ENCODE measurements at places on chromosomes 3 and 15.

- no peak for DNase-seq
Observed at GRCh38 chr3:106036696-106037095, 167.9 kb upstream of the CBLB start.

DNA sequence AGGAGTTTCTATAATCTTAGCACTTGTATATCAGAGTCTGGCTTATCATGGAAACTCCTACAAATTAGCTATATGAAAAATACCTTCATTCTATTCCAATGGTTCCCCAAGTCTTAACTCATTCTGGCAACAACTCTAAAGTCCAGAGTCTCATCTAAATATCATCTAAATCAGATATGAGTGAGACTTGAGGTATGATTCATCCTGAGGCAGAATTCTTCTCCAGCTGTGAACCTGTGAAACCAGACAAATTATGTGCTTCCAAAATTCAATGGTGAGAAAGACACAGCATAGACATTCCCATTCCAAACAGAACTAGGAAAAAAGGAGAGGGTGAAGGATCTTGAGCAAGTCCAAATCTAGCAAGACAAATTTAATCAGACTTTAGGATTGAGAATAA is 138.8 kb downstream of the THRB start:
- no peak for DNase-seq

DNA sequence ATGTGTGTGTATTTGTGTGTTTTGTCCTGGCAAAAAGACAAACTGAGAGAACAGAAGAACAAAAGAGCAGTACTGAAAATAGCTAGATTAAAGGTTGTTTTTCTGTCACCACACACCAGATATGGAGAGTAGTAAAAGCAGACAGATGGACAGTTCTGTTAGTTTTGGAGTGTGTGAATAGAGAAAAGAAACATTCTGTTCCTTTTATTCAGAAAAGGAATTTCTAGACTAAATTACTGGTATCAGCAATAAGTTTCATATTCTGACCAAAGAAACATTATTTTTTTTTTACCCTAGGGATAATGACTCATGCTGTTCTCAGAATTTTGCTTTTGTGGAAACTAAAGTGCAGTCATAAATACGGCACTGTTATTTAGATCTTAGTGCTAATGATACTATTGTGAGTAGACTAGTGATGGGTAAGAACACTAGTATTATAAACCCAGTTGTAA is 32.9 kb downstream of the PIK3CA start:
- no peak for DNase-seq

- no peak for DNase-seq
Observed at GRCh38 chr3:42101048-42101447, 9.9 kb downstream of the TRAK1 start.

DNA sequence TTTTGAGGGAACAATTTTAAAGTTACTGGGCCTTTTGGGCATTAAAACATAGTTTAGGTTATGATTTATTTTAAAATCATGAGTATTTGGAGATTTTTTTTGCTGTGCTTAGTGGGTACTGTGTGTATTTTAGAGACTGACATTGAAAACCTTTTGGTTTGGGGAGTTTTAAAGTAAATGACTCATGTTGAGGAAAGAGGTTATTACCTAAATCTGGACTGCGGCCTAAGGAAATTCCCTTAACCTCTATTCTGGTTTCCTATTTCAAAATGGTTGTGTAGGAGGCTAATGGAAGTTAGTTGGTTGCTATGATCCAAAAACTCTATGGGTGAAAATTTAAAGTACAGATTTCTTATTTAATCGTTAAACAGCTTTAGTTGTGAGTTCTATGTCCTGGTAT is 57.3 kb upstream of the DPH6 start:
- DNase-seq, result no peak

GRCh38 chr15:40543082-40543481 is 21.8 kb downstream of the CCDC32 start:
- no peak for DNase-seq

DNA sequence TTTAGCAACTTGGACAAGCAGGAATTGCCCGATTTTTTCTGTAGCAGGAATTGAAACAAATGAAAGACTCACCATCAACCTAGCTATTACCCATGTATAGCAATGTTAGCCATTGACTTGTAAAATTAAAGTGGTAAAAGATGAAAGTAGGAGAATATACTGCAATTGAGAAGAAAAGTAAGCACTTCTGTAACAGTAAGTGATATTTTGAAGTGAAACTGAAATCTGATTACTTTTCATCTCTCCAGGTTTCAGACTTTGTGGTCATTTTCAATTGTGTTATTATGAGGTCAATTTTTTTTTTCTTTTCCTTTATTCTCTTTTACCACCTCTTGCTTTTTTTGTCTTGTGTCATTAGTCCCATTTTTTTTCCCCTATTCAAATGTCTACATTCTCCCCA is 1078.2 kb downstream of the ZPLD1 start:
- DNase-seq, result no peak

DNA sequence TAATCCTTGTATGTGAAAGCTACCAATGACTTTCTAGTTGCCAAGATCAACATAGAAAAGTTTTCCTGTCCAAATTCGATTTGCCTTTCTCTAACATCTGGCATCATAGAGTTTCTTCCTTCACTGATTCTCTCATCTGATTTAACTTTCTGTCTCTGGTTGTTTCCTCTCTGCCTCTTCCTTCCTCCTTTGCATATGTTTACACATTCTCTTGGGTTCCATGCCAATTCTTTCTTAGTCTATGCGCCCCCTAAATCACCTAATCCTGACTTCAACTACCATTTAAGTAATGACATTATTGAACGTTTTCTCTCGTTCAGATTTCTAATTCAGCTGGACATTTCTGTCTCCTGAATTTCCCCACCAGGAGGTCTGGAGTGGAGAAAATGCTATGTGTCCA is 561.9 kb upstream of the TGFBR2 start:
- DNase-seq, result no peak

DNA sequence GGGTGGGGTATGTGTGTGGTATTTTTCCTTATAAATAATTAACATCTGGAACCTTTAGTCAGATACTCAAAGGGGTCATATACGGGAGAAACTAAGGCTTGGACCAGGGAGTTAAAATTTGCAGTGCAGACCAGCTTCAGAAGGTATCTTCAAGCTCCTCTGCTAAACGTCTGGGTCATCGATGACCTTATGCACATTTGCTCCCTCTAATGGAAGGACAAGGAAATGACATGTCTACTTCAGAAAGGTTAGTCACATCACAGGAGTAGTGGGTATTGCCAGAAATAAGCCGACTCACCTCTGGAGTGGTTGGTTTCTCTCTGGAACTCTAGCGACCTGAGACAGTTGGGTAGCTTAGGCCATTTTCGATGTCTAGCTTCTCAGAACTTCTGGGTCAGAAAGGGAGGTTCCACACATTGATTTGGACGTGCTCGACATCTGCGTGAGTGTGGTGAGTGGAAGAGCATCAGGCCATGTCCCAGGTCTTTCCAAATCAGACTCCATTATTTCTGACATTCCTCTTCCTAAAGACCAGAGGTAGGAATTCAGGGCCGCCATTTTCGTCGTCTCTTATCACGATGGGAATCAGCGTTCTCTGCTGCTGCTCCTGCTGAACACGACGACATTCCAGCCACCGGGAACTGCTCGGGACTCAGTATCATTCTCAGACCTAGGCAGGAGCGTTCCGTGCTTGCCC is 31.8 kb upstream of the RASA2 start:
- peak; percentile 77 for DNase-seq

DNA sequence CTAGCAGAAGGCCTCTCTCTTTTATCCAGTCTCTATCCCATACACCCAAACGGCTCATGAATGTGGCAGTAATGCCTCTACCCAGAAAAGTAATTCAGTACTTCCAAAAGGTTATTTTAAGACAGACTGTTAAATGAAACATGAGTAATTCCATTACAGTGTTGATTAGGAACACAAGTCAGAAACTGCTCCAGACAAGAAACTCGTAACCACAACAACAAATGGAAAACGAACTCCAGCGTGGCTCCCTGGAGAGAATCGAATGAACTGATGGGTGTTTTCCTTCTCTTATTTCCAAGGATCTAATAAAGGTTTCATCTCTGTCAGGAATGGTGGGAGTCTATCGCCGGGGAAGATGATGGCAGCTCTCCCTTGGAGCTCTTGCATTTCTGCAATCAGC is 228.4 kb downstream of the MAGI1 start:
- no peak for DNase-seq

DNA sequence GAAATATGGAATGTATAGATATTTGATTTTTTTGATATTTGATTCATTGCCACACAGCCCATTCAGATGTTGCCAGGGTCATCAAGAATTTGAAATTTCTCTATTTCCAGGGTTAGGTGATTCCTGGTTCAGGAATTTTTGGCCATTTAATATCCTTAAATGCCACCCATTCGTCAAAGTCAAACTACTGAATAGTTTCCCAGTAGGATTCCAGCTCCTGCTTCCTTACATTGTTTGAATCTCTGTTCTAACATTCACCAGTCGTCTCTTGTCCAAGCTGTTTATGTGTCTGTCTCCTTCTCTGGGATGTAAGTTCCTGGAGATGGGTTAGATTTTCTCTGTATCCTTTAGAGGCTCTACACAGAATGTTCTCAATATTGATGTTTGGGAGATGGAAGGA is 124.9 kb upstream of the TLE3 start:
- DNase-seq, result no peak

GRCh38 chr3:147157631-147158030 is 248.7 kb downstream of the ZIC4 start:
- DNase-seq, result no peak

DNA sequence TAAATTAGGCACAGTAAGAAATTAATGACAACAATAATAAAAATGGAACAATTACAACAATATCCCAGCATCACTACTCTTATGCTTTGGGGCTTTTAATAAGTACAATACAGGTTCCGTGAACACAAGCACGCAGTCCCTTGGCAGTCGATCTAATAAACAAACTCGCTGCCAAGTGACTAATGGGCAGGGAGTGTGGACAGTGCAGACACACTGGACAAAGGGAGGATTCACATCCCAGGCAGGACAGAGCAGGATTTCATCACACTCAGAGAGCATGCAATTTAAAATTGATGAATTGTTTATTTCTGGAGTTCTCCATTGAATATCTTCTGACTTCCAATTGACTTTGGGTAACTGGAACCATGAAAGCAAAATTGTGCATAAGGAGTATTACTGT is 524.1 kb upstream of the CFAP20DC start:
- no peak for DNase-seq

DNA sequence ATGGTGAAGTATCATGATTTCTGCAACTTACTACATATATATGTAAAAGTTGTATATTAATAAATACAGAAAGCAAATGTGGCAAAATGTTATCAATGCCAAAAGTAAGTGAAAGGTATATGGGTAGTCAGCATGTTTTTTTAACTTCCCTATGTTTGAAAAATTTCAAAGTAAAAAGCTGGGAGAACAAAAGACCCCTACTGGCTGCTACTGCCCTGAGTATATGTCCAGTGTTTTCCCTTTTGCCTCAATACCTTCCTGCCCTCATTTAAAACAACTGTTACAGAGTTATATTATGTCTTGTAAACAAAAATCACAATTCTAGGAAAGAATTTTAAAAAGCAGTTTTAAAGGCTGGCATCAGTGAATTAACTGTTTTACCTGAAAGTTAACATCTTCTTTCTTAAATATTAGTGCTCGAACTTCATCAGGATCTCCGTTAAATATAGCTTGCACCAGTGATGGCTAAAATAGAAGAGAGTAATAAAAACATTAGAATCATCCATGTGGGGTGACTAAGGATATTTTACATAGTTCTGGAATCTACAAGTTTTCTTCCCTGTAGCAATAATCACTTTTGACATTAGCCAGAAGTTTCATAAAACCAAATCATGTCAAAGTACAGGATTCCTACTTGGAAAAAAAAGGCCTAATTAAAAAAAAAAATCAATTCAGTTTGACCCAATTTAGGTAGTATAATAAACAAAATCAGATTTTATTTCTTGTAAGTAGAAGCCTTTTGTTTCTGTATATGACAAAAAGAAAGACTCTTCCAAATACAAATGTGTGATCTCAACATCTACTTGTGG is 2.7 kb downstream of the ANKRD28 start:
- no peak for DNase-seq
